ENCODE measurements at places on chromosomes 3 and 15. TPM values are rescaled to one million over a fixed set of nuclear protein-coding genes. Genes with fewer than 3 reads are reported as not detected.

Gene ZNF501
- total RNA-seq, result 2.8 TPM

Gene GPR87
- total RNA-seq, result not detected

Gene SEMA6D
- 39.6 TPM for total RNA-seq

Gene IL17RB
- total RNA-seq, result not detected

Data from melanocyte of skin (primary cell).